Stimulated activated CD8-positive, alpha-beta memory T cell treated with anti-CD3 and anti-CD28 coated beads, Interleukin-4, amount 100 ng/mL, for 1 hour (primary cell): ENCODE measurements at places on chromosomes 16 and 17.

- DNase-seq = no peak
Measured at GRCh38 chr17:83104577-83105505, 25.4 kb downstream of the METRNL start.

DNA sequence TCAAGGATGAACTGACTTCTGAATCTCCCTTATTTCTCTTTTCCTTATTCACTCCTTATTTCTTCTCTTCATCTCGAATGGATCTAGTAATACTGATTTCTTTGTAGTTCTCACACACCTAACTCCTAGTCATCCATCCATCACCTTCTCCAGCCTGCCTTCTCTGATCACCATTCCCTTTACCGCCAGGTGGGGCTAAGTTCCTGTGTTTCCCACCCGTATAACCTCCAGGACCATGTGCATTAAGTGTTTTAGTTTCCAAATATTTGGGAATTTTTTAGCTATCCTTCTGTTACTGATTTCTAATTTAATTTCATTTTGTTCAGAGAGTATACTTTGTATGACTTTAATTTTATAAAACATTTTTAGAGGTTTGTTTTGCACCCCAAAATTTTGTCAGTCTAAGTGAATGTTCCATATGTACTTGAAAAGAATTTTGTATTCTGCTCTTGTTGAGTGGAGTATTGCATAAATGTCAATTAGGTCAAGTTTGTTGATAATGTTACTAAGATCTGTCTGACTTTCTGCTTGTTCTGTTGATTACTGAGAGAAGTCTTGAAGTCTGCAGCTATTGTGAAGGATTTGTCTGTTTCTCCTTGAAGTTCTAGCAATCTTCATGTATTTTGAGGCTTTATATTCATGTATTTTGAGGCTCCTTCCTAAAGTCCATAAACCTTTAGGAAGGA lies 8.8 kb downstream of the BPTF start:
- no peak for DNase-seq

- DNase-seq = no peak
Measured at GRCh38 chr16:50066482-50067289, 916 bp downstream of the HEATR3 start.

DNA sequence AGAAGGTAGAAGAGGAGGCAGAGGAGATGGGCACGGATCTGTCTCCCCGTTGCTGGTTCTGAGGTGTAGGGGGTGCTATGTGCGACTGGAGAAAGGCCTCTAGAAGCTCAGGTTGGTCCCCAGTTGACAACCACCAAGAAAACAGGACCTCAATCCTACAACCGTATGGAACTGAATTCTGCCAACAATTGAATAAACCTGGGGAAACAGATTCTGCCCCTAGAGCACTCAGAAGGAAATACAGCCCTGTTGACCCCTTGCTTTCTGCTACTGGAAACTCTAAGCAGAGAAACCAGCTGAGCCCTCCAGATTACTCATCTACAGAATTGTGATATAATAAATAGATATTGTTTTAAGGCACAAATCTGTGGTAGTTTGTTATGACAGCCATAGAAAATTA lies 313.0 kb upstream of the GOT2 start:
- DNase-seq = no peak

DNA sequence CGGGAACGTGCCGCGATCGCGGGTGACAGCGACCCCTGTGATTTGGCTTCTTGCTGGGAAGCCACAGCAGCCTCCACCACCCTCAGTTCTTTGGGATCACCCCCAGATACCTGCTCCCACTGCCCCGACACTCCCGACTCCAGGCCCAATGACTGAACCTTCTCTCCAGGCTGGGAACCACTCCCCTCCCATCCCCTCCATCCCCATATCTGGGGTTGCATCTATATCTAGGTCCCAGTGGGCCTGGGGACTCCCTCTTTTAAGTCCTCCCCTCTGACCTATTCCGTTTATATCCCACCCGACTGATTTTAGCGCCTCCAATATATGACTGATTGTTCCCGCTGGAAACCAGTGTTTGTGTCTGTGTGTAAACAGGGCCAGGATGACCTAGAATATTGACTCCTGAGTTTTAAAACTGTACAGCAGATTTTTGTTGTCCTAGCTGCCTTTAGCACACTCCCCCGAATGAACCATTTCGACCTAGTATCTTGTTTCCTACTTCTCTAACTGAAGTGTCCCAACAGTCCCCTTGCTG lies 667 bp downstream of the PSMD3 start:
- no peak for DNase-seq

GRCh38 chr17:8964801-8965393 lies 610 bp downstream of the PIK3R5 start:
- no peak for DNase-seq

DNA sequence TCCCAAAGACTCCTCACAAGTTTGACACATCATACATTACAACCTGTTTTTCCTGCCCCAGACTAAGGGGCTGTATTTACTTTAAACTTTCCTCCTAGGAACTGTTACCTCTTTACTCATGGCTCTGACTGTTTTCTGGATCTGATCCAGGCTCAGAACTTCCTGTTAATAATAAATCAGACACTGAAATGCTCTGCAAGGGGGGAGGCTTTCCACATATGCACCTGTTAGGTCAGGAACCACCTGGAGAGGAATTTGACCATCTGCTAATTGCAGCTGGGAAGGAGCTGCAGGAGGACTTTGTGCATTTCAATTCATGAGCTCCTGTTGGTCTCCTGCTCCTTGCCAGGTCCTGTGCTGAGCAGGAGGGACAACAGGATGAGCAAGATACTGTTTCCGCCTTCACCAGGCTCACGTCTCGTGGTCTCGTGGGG lies 476.9 kb upstream of the CDH5 start:
- DNase-seq = no peak

DNA sequence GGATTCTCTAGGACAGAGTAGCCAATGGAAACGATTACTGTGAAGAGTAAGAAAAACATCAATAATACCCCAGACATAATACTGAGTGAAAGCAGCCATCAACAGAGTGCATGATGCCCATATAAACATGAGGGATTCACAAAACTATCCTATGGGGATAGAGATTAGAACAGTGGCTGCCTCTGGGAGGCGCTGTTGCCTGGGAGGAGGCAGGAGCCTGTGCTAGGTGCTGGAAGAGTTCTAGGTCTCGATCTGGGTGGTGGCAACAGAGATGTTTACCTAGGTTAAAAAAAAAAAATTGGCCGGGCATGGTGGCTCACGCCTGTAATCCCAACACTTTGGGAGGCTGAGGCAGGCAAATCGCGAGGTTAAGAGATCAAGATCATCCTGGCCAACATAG lies 7.9 kb downstream of the FA2H start:
- DNase-seq = no peak

GRCh38 chr17:37769050-37769449 lies 24.2 kb upstream of the HNF1B start:
- no peak for DNase-seq
